Mucosa of gallbladder (tissue), 1 donor: ENCODE measurements at places on chromosomes 2 and 18. TPM values are rescaled to one million over a fixed set of nuclear protein-coding genes. Genes with fewer than 3 reads are reported as not detected.

GRCh38 chr2:5144159-5144558 lies 548.0 kb upstream of the SOX11 start:
- no peak for DNase-seq

- no peak for DNase-seq
These were observed 348.8 kb upstream of the ETAA1 start for GRCh38 chr2:67048314-67048713.

DNA sequence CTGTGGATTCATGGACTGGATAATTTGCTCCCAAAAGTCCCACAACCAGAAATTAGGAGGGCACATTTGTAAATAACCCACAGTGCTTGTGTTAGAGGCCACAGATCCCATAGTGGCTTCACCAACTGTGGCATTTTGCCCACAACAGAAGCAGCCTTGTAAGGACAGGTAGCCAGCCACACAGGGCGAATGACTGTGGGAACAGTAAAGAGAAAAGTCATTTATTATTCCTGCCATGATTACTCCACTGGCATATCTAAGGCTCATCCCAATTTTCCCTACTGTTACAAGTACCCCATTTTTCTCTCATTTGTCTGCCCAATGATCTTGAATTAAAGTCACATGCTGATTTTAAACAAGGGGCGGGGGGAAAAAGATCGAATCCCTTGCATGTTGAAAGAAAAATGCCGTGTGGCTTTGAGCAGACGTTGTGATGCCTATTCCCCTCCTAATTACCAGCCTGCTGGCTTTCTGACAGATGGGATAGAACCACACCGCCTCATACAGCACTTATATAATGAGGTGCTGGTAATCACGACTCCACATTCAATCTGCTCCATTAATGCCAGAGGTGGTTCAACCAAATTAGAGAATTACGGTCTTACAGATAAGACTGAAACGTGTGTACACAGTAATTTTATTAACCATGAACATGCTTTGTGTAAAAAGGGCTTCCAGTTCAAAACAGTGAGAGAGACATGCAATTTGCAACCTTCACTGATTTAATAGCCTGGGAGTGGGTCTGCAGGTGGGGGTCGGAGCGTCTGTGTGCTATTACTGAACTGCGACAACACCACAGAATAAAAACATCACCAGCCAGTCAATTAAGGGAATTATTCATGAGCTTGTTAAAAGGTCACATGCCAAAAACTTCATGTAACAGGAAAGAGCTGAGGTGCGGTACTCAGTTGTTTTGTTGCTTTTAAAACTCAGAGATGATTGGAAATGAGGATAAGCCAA lies 196.0 kb downstream of the TMEM163 start:
- no peak for DNase-seq

GRCh38 chr18:73286584-73286983 lies 418.8 kb upstream of the NETO1 start:
- DNase-seq: no peak

- DNase-seq: no peak
These were observed 118.2 kb upstream of the OTOS start for GRCh38 chr2:240258685-240259084.

GRCh38 chr2:11753452-11753885 lies 7.0 kb downstream of the LPIN1 start:
- peak; percentile 80 for DNase-seq

DNA sequence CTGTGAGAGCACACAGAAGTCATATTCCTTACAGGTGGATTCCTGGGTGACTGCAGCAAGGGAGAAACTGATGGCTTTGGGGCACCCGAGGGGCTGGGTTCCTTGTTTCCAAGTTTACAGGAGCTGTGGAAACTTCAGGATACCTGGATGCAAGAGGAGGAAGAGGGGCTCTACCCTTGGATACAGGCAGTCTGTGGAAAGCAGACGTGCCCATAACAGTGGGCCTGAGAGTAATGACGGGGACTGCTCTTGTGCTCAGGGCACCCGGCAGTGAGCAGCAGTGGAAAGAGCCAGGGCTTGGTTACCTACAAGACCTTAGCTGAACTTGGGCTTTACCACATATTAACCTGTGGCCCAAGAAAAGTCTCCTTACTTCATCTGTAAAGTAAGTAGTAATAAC lies 102.2 kb upstream of the TGFA start:
- no peak for DNase-seq

- no peak for DNase-seq
These were observed 22.3 kb upstream of the CAVIN2 start for GRCh38 chr2:191869178-191869577.

- DNase-seq: no peak
These were observed 7.8 kb upstream of the RAB12 start for GRCh38 chr18:8601277-8602032.

GRCh38 chr2:201420442-201421113 lies 30.7 kb downstream of the TRAK2 start:
- no peak for DNase-seq

- no peak for DNase-seq
These were observed 16.8 kb downstream of the TTC39C start for GRCh38 chr18:24031318-24031717.

DNA sequence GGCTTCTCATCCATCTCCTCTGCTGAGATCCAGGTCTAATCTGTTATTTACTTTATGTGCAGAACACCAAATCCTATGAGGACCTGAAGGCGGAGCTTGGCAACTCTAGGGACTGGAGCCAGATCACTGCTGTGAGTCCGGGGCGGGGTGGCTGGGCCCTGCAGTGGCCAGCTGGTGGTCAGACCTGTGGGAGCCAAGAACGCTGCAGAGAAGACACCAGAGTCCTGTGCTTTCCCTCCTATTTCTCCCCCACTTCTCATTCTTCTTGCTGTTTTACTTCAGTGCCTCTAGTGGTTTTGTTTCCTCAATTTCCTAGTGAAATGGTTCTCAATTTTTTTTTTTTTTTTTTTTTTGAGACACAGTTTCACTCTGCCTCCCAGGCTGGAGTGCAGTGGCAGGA lies 19.7 kb downstream of the VIL1 start:
- peak; percentile 30 for DNase-seq

- DNase-seq: no peak
These were observed 9.8 kb upstream of the DNAJC27 start for GRCh38 chr2:24981411-24982136.

GRCh38 chr2:170598067-170598395 lies 117.1 kb upstream of the SP5 start:
- peak; percentile 16 for DNase-seq

- no peak for DNase-seq
These were observed 187.5 kb upstream of the CYRIA start for GRCh38 chr2:16853088-16853487.

DNA sequence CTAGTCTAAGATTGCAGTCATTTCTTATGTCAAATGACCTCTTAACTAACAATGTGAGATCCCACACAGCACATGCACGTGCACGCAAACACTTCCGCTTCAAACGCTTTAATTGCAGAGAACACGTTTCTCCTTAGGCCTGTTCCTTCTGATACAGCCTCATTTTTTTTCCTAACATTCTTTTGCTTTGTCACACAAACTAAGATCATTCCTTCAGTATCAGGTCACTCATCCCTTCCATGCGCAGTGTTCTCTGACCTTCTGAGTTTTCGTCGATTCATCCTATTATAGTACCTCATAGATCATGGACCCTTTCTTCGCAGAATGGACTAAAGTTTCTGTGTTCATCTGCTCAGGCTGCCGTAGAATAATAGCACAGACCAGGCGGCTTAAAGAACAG lies 327.1 kb upstream of the CDH19 start:
- no peak for DNase-seq

DNA sequence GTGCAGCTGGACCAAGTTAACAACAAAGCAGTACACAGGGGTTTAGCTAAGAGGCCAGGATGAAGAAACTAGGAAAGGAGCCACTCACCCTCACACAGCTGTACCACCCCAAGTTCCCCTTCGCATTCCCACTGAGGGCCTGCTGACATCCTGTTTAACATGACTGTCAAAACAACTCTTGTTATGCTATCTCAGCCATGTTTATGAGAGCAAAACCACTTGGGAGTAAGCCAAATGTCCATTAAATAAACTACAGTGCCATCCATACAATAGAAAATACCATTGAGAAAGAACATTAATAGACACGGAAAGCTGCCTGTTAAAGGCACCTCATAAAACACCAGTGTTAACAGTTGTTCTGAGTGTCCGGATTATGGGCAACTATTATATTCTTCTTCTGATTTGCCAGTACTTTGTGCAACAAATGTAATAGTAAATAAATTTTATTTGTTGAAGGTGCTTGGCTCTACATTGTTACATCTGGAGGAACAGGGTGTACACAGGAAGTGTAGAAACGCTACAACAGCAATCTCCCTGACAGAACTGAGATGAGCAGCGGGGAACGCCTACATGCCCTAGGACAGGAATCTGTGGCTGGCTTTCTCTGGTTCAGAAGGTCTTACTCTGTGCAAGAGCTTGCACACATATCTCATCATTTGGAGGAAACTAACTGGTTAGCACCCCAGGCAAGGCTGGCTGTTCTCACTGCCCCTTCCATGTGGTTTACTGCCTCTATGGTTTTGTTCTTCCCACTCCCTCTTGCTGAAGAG lies 85.6 kb downstream of the EHD3 start:
- DNase-seq: no peak

DNA sequence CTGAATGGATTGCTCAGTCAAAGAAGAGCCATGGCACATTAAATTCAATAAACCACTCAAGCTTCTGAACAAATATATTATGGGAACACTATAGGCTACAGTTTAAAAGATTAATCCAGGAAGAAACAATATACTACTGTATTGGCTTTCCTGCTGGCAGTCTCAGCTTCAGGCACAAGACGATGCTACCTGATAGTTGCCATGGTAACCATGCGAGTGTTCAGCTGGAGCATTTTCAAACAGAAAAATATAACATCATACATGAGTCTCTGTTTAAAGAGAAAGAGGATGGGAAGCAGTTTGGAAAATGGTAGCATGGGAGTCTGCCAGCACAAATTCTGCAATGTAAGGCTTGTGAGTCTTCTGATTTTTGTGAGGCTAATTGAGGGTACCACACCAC lies 65.9 kb upstream of the CPO start:
- DNase-seq: no peak

- no peak for DNase-seq
These were observed 158.5 kb downstream of the FTCDNL1 start for GRCh38 chr2:199692489-199692888.

- no peak for DNase-seq
These were observed 5.9 kb downstream of the LBX2 start for GRCh38 chr2:74493546-74493945.

- no peak for DNase-seq
These were observed 123.3 kb upstream of the SLC1A4 start for GRCh38 chr2:64865831-64866345.

DNA sequence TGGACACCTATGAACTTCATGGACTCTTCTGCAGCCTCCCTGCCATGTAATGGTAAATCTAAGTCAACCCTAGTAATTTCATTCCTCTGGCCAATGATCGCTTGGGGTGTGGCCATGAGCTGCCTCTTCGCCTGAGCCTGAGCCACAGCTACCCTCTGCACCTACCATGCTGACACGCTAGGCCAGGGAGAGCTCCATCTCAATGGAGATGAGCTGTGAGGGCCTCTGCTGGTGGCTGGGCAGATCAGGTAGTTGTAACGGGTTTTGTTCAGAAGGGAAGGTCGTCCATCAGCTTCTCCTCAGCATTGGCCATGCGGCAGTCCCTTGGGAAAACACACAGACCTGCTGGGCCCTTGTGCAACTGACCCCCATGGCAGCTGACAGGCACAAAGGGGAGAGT lies 24.4 kb downstream of the MPHOSPH10 start:
- no peak for DNase-seq

GRCh38 chr2:120820263-120820952 lies 84.7 kb downstream of the GLI2 start:
- DNase-seq: peak; percentile 47

DNA sequence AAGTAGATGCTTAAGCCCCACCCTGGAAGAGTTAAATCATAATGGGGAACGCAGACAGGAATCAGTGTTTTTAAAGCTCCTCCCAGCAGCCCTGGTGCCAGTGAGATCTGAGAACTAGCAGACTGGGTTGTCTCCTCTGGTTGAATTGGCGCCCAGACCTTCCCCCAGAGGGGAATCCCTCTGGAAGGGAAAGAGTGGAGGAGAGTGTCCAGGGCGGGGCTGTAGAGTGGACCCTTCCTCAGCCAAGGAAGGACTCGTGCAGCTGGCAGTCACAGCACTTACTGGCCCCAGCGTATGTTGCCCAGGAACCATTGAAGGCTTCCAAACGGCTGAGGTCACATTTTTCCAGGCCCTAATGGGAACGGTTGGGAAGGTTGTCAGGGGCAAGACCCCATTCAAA lies 62.5 kb downstream of the TGOLN2 start:
- DNase-seq: peak; percentile 34

DNA sequence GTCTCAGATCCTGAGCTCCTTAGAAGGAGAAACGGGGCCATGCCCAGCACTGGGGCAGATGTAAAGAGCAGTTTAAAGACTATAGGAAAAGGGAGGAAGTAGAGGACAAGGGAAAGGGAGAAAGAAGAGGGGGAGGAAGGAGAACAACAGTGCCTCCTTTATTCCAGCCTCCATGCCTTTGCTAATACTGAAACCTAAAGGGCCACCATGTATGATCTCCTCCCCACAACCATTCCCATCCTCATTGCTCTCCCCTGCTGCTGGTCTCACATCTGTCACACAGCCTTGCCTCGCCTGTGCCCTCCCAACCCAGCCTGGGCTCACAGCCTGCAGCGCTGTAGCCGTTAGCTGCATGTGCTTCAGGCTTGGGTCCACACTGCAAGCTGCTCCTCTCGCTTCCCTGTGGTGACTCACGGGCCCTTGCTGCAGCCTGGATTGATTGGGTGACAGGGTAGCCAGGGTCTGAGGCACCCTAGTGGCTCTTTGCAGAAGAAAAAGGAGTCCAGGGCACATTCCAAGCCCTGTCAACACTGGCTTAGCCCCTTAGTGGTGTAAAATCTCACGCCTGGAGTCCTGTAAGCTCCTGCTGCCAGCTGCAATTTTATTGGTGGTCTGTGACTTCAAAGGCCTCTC lies 281.9 kb downstream of the SRBD1 start:
- DNase-seq: peak; percentile 45

- no peak for DNase-seq
These were observed 11.4 kb upstream of the MAP3K20 start for GRCh38 chr2:173064151-173064805.

RPRM gene
- total RNA-seq: not detected

MAL gene
- 2.9 TPM for total RNA-seq

BBS5 gene
- 13.6 TPM for total RNA-seq

TTR gene
- 159 TPM for total RNA-seq

CASP10 gene
- total RNA-seq: 18.9 TPM

C2orf74 gene
- 17.2 TPM for total RNA-seq

TUBA4B gene
- total RNA-seq: not detected

RTP5 gene
- total RNA-seq: not detected

GALR1 gene
- 0.09 TPM for total RNA-seq

TPO gene
- 0.75 TPM for total RNA-seq

DSG4 gene
- total RNA-seq: not detected

FABP1 gene
- total RNA-seq: 1.5 TPM

MEIS1 gene
- 61.8 TPM for total RNA-seq

ITPRIPL1 gene
- total RNA-seq: 1.5 TPM

GPBAR1 gene
- total RNA-seq: 49.3 TPM

CSRNP3 gene
- 7.1 TPM for total RNA-seq
